Chondrocyte (in vitro differentiated cells): ENCODE measurements at places on chromosomes 7 and 10. TPM values are rescaled to one million over a fixed set of nuclear protein-coding genes. Genes with fewer than 3 reads are reported as not detected.

Gene MMRN2
- total RNA-seq, result 0.31 to 0.92 TPM (median 0.40 TPM) in 3 replicates

Gene OR2A1
- not detected in 3 replicates for total RNA-seq

Gene ZNF117
- total RNA-seq, result 4.7 to 12.0 TPM (median 6.9 TPM) in 3 replicates

DNA sequence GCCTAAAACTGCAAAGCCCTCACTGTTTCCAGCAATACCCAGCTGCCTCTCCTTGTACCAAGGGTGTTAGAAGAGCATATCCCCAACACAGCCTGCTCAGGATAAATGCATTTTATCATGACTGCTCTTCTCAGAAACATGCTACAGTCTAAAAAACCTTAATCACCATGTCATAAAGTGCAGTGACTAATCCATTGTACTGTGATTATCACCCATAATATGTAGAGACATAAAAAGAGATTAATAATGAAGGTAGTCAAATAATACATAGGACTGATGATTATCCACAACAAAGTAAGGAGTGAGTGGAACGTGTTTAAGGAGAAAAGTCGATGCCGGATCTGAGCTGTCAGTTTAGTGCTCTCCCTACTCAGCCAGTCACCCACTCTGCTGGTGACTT lies 12.2 kb upstream of the WDR11 start:
- no peak for DNase-seq
- H3K27ac ChIP-seq, result no peak overlapping the region
- H3K4me1 ChIP-seq, result no peaks in the 10 kb centered on the region
- peaks cover 5% of the 10 kb centered on the region for H3K27me3 ChIP-seq

GRCh38 chr7:143988976-143989745 lies 11.0 kb upstream of the OR6B1 start:
- H3K4me1 ChIP-seq, result peaks cover 39% of the 10 kb centered on the region
- H3K36me3 ChIP-seq, result no peaks in the 10 kb centered on the region
- no peaks in the 10 kb centered on the region for H3K27me3 ChIP-seq

DNA sequence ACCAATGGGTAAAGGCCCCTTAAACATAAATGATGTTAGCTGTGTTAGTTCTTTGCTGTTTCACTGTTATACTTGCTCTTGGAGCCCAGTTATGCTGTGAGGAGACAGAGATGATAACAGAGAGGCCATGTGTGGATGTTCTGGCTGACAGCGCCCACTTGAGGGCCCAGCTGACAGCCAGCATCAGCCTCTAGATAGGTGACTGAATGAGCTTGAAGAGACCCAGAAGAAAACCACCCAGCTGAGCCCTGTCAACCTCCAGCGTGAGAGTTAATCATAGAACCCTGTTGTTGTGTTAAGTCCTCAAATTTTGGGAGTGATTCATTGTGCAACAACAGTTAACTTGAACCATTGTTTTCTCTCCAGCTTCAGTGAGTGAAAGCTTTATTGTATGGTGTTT lies 91.7 kb downstream of the GLRX3 start:
- H3K27me3 ChIP-seq, result no peaks in the 10 kb centered on the region
- H3K4me3 ChIP-seq, result no peak overlapping the region
- H3K4me1 ChIP-seq, result no peaks in the 10 kb centered on the region
- no peak overlapping the region for H3K27ac ChIP-seq
- no peak for DNase-seq

DNA sequence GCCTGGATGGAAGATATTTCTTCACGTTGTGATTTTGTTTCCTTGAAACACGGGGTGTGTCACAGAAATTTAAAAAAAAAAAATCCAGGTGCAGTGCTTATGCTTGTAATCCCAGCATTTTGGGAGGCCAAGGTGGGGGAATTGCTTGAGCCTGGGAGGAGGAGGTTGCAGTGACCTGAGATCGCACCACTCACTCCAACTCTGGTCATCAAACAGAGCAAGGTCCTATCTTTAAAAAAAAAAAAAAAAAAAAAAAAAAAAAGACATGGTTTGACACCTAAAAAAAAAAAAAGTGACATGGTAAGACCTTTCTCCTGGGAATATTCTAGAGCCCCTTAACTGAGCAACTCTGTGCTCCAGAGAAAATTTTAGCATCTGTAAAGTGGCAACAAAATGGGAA lies 9.0 kb upstream of the LRRC4 start:
- H3K4me3 ChIP-seq, result no peak overlapping the region
- no peak overlapping the region for H3K27ac ChIP-seq

DNA sequence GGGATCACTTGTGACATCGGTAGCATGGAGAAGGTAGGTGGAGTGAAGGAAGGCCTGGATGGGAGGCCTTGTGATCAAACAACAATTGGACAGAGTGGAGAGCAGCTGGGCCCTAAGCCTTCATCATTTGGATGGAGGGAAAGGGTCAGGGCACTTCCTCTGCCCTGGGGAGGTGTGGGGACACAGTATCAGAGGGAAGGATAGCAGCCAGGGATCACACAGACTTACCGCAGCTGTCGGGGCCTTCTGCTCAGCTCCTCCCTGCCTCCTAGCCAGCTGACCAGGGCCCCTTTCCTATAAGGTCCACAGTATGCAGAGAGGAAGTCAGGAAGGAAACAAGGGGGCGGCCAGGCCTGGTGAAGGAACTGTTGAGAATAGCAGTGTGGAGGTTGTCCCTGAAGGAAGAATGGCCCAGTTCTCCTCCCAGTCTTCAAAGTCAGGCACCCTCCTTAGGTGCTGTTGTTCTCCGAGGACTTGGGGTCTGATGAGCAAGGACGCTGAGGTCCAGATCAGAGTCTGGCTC lies 62.1 kb downstream of the ABCC2 start:
- H3K4me3 ChIP-seq, result no peak overlapping the region
- H3K27ac ChIP-seq, result no peak overlapping the region
- no peak for DNase-seq
- H3K4me1 ChIP-seq, result peaks cover 12% of the 10 kb centered on the region
